ENCODE measurements at places on chromosomes 12 and 14.
A peak's percentile ranks its signal among the peaks of the same experiment; 100 is the strongest.

DNA sequence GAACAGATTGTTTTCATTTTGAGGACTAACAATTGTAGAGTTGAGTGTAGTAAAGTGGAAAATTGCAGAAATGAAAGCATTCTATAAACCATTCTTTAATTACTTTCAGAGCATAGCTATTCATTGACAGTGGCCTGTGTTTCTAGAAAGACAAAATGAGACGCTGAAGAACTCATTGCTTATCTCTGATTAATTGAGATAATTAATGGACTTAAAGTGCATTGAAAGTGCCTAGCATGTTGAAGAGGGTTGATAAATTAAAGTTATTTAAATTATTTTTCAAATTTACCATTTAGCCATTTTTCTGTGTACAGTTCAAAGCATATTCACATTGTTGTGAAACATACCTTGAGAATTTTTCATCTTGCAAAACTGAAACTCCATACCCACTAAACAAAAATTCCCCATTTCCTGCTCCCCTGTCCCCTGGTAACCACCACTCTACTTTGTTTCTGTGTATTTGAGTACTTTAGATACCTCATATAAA is 57.4 kb downstream of the DAAM1 start:
- no peak for DNase-seq

DNA sequence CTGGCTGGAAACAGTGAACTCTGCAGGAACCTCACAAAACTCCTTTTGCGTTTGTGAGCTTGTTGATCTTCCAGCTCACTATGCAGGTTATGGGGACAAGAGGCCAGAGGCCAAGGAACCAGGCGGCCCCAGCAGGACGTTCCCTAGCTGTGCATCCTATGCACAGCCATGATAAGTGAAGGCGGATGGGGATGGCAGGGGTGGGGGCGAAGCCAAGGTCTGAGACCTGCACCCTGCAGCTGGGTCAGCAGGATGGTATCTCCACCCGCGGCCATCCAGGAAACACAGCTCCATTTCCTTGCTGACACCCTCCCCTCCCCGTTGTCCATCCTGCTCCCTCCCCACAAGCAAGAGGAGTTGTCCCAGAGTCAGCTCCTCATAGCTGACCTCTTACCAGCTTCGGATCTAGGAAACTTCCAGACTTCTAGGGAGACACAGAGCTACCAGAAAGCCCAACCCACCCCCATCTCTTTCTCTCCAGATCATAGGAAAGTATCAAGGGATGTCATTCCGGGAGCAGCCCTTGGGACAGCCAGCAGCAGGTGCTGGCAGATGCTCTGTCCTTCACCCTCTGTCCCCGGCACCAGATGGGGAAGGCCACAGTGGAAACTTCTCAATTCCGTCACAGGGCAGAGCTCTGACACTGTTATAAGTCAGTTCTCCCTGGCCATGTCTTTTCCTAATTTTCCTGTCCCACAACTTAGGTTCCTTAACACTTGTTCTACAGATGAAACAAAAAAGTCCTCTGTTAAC is 9.4 kb downstream of the ZBTB39 start:
- DNase-seq: no peak

DNA sequence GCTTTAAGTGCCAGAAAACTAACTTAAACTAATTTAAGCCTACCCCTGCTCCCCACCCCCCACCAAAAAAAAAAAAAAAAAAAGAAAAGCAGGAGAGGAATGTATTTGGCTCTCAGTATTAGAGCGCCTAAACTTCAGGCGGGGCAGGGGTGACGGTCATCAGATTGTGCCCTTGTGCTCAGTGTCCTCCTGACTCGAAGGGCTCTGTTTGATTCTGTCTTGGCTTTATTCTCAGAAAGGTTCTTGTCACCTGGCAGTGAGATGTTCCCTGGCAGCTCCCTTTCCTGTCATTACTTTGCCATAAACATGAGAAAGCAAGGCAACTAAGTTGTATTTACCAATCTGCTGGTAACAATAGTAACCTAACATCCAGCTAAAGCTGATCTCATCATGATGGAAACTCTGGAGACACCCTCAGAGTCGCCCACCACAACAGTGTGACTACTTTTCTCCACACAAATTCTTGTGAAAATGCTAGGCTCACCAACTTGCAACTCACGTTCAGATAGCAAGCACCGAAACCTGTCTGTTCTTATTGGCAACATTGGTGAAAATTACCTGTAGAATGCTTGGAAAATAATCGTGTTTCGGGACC is 39.0 kb upstream of the WNK1 start:
- DNase-seq: no peak

- peak; percentile 49 for DNase-seq
These were observed 80.6 kb downstream of the APAF1 start for GRCh38 chr12:98725476-98726247.

DNA sequence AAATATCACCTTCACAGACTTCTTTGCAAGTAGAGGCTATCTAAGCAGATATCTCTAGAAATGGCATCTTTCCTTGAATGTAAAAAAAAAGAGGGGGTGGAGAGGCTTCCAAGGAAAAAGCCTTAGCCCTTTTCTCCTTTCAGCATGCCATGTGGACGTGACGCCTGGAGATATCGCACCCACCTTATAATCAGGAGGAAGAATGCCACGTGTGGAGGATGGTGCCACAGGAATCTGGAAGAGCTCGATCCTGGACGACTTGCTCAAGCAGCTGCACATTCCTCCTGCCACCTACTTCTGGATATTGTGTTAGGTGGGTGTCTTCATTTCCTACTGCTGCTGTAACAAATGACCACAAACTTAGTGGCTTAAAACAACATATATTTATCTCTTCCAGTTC is 203.6 kb downstream of the NUAK1 start:
- no peak for DNase-seq

DNA sequence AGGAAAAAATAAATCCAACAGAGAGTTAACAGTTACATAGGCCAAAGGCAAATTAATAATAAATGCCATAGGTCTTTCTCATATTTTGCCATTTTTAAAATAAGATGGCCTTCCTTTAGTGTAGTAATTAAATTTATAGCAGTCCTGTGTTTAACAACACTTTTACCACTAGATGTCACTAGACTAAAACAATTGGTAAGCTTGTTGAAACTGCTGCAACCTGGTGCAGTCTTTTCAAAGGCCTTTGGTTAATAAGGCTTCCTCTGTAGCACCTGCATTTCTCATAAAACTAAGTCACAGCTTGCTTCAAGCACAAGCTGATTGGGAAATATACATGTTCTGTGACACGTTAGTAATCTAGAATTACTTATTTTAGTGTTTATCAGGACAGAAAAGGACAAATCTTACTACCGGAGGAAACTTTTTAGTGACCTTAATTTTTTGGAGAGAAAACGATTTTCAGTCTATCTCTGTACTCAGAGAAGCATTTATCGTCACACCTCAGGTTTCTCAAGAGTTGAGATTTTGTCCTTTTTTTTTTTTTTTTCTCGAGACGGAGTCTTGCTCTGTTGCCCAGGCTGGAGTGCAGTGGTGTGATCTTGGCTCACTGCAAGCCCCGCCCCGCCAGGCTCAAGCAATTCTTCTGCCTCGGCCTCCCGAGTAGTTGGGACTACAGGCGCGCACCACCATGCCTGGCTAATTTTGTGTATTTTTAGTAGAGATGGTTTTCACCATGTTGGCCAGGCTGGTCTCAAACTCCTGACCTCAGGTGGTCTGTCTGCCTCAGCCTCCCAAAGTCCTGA is 20.0 kb downstream of the BORCS5 start:
- peak; percentile 86 for DNase-seq

DNA sequence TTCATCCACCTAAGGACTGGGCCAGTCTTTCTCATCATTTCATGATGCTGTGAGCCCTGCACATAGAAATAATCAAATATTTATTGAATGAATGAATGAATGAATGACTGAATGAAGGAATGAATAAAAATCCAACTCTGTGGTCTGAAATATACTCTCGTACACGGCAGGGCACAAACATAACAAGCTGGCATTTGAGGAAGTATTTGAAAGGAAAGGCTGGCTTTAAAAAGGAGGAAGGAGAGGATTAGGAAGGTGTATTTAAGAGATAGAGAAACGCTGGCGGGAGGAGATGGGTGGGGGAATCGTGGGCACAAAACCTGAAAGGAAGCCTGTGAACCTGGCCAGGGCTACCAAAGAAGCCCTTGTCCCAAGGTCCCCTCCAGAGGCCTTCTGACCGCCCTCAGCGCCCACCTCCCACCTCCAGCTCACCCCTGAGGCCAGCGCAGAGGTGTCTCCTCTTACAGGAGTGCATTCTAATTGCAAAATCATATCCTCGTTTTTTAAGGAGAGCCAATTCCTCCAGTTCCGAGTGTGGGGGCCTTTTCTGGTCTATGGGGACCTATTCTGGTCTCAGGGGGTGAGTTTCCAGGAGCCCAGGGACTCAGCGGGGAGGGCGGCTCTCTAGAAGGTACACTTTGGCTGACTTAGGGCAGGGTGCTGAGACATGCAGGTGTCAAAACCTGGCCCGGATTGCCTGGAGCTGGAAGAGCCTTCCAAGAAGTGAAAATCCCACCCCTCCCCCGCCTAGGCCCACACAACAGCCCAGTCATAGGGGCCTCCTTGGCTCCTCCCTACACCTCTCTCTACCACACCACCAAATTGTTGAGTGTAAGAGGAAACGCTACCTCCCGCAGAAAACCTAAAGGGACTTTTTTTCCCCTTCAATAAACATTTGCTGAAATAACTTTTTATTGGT is 8.7 kb upstream of the JDP2 start:
- DNase-seq: no peak

DNA sequence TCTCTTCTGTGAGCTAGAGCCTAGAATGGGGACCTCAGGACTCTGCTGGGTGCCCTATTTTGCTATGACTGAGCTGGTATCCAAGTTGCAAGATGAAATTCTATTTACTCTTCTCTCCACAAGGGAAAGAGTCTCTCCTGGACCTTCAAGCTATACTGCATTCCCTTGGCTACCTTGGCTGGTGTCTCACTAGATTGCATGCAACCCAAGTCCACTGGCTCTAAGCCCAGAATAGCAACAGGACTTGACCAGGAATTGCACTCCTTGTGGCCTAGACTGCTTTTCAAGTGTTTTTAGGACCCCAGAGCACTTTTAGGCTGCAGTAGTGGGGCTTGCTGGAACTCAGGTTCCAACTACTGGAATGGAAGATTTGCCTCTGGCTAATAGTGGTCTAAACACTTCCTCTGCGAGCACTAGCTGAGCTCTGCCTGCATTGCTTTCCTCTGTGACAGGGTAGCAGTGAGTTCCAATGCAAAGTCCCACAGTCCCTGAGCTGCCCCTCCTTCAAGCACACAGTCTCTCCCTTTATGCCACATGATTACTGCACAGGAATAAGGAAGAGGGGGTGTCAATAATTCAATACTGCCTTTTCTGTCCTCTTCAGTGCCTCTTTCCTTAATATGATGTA is 1009.1 kb upstream of the FLRT2 start:
- DNase-seq: no peak

DNA sequence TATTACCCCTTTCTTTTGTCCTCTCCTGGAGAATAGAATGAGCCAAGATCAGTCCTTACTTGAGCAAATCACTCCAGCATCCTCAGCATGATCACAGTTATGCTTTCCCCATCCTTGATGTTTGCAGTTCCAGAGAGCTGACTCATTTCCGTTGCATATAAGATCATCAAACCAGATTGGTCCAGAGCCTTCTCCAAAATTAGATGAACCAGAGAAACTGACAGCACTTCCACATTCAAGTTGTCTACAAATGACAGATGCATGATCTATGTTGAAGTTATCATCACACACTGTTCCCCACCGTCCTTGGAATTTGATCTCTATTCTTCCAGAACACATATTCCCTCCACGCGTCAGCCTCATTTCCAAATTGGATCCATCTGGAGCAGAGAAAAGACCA is 4.8 kb downstream of the CD163 start:
- no peak for DNase-seq

DNA sequence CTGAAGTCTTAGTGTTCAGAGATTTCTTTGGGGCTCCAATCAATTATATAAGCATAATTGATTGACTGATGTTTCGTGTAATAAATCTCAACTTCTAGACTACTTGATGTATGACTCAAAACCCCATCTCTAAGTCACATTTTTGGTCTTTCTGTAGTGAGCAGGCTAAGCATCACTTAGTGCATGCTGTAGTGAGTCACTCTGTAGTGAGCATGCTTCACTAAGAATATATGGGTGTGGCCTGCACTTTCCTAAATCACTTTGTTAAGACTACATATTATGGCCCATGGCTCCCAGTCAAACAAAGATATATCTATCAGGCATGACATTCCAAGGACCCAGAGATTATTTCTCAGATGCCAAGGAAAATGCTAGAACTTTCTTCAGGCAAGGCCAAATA is 909.4 kb upstream of the LRFN5 start:
- no peak for DNase-seq

DNA sequence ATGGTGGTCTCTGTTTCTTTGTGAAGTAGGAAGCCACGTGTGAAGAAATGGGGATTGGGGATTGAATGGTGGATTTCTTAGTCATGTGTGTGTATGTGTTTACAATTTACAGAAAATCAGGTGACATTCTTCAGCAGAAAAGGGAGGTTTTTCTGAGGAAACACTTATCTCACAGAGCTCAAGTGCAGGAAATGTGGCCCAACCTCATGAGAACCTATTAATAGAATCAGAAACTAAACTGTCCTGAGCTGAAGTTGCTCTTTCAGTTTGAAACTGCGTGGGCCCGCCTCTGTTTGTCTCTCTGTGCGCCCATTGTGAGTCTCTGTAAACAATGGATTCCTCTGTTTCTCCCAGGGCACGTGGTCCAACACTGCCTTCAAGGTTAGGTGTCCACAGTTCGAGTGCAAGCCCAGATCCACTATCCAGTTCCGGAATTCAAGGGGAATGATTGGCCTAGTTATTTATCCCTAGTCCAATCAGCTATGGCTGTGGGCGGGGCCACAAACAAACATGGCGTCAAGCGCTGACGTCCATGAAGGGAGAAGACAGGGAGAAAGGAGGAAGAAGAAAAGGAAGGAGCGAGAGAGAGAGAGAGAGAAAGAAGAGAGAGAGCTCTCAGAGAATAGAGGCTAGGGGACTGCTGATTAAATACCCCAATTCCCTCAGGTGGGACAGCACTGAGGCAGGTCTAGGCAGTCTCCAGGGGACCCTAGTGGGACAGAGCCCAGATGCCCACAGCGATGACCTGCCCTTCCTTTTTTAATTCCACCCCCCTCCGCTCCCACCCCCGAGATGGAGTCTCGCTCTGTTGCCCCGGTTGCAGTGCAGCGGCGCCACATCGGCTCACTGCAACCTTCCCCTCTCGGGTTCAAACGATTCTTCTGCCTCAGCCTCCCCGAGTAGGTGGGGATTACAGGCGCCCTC is 31.4 kb upstream of the C12orf76 start:
- no peak for DNase-seq

GRCh38 chr12:80702889-80703805 is 4.3 kb upstream of the MYF6 start:
- DNase-seq: no peak

GRCh38 chr12:39805651-39806050 is 186.0 kb upstream of the ABCD2 start:
- DNase-seq: no peak

GRCh38 chr12:95767703-95768102 is 22.9 kb downstream of the NTN4 start:
- DNase-seq: no peak

- no peak for DNase-seq
These were observed 608 bp downstream of the ZNF410 start for GRCh38 chr14:73887318-73887616.

DNA sequence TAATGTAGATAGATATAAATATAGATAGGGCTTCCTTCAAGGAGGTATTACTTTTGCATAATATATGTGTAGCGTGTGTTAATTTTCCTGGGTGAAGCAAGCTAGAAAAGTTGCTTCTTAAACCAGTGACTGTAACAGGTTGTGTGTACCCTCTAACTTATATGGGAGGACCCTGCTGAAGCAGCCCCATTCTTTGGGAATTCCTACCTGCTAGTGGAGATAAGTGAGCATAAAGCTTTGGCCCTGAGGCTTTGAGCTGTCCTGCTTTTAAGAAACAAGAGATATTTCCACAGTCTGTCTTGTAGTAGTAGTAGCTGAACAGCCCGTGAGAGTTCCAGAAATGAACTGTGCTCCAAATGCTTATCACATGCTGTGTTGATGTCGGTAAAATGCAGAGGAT is 8.6 kb downstream of the RMST start:
- no peak for DNase-seq

Measured in NCI-H2081 treated with DMSO at 0.1 percent for 48 hours (cell line).